Cardiac atrium fibroblast (primary cell): ENCODE measurements at places on chromosomes 5 and 9. TPM values are rescaled to one million over a fixed set of nuclear protein-coding genes. Genes with fewer than 3 reads are reported as not detected.

The ACTBL2 gene
- total RNA-seq = 0.16 and 0.54 TPM in 2 replicates

The ECM2 gene
- 5.8 and 6.0 TPM in 2 replicates for total RNA-seq

The SLC6A7 gene
- total RNA-seq = not detected in 2 replicates

The SPATA9 gene
- total RNA-seq = not detected in 2 replicates

The GPRIN1 gene
- 2.7 and 3.7 TPM in 2 replicates for total RNA-seq

The SPEF2 gene
- 0.81 and 1.1 TPM in 2 replicates for total RNA-seq
